T-helper 2 cell treated with Interferon-gamma antibody and Interleukin-4, amounts not matched to agents 5 μg/mL and 100 μg/mL, for 36 hours (primary cell): ENCODE measurements at places on chromosomes 5 and 9.

GRCh38 chr9:137021979-137022661 is 5.9 kb downstream of the ABCA2 start:
- H3K4me3 ChIP-seq = no peak overlapping the region
- no peaks in the 10 kb centered on the region for H3K27me3 ChIP-seq
- no peak overlapping the region for H3K27ac ChIP-seq
- no peaks in the 10 kb centered on the region for H3K36me3 ChIP-seq
- H3K4me1 ChIP-seq = peaks cover 3% of the 10 kb centered on the region
- DNase-seq = peak; percentile 75

GRCh38 chr9:6910032-6910431 is 152.3 kb downstream of the KDM4C start:
- DNase-seq = no peak
- H3K36me3 ChIP-seq = peaks cover 2% of the 10 kb centered on the region
- no peaks in the 10 kb centered on the region for H3K27me3 ChIP-seq

DNA sequence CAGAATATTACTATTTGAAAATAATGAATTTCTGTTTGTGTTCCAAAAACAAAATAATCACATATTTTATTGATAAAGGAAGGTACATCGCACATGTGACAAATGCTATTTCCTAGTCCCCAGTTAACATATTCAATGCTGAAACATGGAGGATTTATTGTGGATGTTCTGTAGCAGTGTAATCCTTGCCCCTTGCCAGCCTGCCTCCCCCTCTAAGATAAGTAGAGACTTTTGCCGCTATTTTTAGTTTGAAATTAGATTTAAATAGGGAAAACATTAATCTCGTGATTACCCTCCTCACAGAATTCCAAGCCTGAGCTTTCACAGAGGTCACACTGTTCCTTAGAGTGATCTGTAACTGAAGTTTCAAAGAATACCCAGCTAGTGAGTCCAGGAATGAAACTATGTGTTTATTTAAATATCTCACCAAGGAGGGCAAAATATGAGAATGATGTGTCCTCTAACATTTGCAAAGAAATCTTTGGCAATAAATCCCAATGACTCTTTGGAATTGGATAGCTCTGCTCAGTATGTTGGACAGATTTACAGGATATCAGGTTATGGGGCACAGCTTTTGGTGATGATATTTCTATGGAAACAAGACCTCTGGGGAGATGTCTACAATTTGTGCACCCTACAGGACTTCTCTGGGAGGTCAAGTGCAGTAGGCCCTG is 17.3 kb downstream of the CTXN3 start:
- H3K4me1 ChIP-seq = no peaks in the 10 kb centered on the region
- no peak overlapping the region for H3K27ac ChIP-seq
- no peaks in the 10 kb centered on the region for H3K36me3 ChIP-seq
- no peak for DNase-seq
- H3K27me3 ChIP-seq = no peaks in the 10 kb centered on the region
- H3K4me3 ChIP-seq = no peak overlapping the region

DNA sequence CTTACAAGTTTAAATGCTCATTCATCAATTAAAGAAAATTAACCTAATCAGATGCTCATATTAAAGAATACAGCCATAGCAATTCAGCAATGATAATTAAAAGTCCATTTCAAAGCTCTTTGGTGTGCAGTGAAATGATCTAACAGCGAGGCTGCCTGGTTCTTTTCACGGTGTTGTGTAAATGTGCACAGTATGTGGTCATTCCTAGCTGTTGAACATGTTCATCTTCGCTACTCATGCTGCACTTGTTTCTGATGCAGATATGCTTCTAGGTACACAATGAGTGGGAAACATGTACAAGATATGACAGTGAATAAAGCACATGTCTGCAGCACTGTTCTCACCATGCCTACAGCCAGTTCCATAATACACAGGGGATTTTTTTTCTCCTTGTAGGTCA is 163.5 kb downstream of the NR2F1-AS1 start:
- H3K4me1 ChIP-seq = no peaks in the 10 kb centered on the region
- H3K27ac ChIP-seq = no peak overlapping the region
- no peak overlapping the region for H3K4me3 ChIP-seq
- no peaks in the 10 kb centered on the region for H3K36me3 ChIP-seq

DNA sequence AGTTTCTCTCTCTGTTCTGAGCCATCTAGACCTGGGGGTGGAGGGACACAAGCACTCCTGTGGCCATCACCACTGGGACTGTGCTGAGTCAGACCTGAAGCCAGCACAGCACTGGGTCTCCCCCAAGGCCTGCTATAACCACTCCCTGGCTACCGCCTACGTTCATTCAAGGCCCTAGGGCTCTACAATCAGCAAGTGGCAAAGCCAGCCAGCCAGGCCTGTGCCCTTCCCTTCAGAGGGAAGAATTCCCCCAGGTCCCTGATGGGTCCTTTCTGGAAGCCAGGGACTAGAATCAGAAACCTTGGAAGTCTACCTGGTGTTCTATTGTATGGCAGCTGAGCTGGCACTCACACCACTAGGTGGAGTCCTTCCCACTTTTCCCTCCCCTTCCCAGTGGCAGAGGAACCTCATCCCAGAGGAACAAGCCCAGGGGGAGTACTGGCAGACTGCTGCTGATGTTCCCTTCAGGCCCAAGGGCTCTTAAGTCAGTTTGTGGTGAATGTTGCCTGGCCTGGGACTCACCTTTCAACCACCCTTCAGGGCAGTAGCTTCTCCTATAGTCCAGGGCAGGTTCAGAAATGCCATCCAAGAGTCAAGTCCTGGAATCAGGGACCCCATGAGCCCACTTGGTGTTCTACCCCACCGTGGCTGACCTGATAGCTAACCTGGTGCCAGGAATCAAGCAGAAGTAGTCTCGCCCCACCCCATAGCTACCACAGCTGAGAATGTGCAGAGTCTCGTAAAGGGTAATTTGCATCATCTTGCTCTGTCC is 20.0 kb downstream of the JMY start:
- no peaks in the 10 kb centered on the region for H3K4me1 ChIP-seq
- no peak overlapping the region for H3K4me3 ChIP-seq

DNA sequence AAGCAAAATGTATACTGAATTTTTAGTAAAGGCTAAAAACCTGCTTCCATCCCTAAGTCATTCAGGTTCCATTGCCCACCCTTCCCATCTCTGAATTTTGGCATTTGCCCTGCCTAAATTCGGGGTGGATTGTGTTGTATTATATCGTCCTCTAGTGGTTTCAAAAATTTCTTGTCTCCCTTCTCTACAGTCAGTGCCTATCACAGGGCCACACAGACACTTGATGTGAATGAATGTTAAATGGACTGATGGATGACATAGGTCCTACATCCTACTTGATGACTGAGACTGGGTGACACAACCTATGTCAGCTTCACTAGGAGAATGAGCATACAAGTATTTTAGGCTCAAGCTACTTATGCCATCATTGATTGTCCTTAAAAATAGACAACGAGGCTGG is 45.6 kb upstream of the SLC30A5 start:
- H3K27me3 ChIP-seq = no peaks in the 10 kb centered on the region
- no peak overlapping the region for H3K27ac ChIP-seq
- no peaks in the 10 kb centered on the region for H3K4me1 ChIP-seq
- H3K4me3 ChIP-seq = no peak overlapping the region
- no peak for DNase-seq

- H3K4me3 ChIP-seq = peak overlapping the region; percentile 70
- peaks cover 3% of the 10 kb centered on the region for H3K27me3 ChIP-seq
- no peaks in the 10 kb centered on the region for H3K36me3 ChIP-seq
- peaks cover 19% of the 10 kb centered on the region for H3K4me1 ChIP-seq
- H3K27ac ChIP-seq = no peak overlapping the region
These were observed 20.1 kb downstream of the CXXC5 start for GRCh38 chr5:139668064-139668880.

GRCh38 chr5:72183101-72183520 is 75.8 kb downstream of the MAP1B start:
- no peaks in the 10 kb centered on the region for H3K4me1 ChIP-seq
- no peaks in the 10 kb centered on the region for H3K36me3 ChIP-seq
- H3K4me3 ChIP-seq = no peak overlapping the region
- peaks cover 43% of the 10 kb centered on the region for H3K27me3 ChIP-seq
- DNase-seq = no peak

DNA sequence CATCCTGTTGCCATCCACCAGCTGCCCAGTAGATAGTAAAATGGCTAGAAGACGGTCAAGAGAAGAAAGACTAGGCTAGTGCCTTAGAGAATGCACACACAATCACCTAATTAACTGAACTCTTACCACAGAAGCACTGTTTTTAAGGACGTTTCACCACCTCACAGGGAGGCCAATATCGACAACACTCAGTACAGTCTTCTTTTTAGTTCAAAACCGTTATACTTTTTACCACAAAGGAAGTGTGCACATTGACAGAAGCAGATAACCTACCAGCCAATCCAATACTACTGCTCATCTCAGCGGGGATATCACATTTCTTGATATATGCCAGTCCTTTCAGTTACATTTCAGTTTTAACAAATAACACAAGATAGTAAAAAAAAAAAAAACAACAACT is 122.3 kb downstream of the GNAQ start:
- H3K36me3 ChIP-seq = peaks cover 58% of the 10 kb centered on the region
- DNase-seq = peak; percentile 45
- H3K4me3 ChIP-seq = peak overlapping the region; percentile 84
- H3K27me3 ChIP-seq = no peaks in the 10 kb centered on the region
- H3K4me1 ChIP-seq = peaks cover 66% of the 10 kb centered on the region
- H3K27ac ChIP-seq = peak overlapping the region; percentile 96

DNA sequence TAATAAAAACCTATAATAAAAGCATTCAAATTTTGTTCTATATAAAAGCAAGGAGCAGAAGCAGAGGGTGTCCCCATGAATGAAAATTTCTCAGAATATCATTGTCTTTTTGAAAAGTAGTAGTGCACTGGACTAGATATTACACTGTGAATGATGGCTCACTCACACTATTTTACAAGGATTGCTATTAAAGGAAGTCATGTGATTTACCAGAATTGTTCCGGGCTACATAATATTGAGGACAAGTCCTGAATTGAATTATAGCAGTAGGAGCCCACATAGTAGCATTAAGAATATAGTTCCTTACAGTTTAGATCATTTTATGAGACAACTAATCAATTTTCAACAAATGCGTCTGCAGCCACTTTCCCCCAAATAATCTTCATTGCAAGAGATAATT is 7.7 kb upstream of the TLE4 start:
- peaks cover 5% of the 10 kb centered on the region for H3K4me1 ChIP-seq
- DNase-seq = no peak
- H3K27ac ChIP-seq = no peak overlapping the region
- peaks cover 22% of the 10 kb centered on the region for H3K27me3 ChIP-seq

- no peaks in the 10 kb centered on the region for H3K4me1 ChIP-seq
- H3K27me3 ChIP-seq = peaks cover 5% of the 10 kb centered on the region
- no peak overlapping the region for H3K27ac ChIP-seq
- no peaks in the 10 kb centered on the region for H3K36me3 ChIP-seq
- H3K4me3 ChIP-seq = no peak overlapping the region
- DNase-seq = no peak
These were observed 36.9 kb downstream of the KIF4B start for GRCh38 chr5:155050384-155051019.

DNA sequence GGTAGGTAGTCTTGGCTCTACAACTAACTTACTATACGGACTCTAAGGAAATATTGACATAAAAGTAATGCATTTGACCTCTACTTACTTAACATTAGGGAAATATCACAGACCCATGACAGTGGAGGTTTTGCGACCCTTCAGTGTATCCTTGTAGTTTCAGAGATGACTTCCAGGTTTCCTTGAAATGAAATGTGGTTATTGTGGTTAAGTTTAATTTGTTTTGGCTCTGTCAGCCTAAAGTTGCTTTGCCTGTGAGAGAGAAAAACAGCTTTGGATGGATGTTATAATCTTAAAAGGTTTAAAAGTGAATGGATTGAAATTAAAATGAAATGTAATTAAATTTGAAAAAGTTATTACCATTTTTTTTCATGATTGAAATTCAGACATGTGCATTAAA is 42.9 kb downstream of the LRRTM2 start:
- H3K4me1 ChIP-seq = peaks cover 5% of the 10 kb centered on the region
- no peak overlapping the region for H3K4me3 ChIP-seq
- peaks cover 3% of the 10 kb centered on the region for H3K36me3 ChIP-seq
- no peak for DNase-seq
- H3K27me3 ChIP-seq = no peaks in the 10 kb centered on the region
- no peak overlapping the region for H3K27ac ChIP-seq

GRCh38 chr5:68170826-68171558 is 44.6 kb upstream of the PIK3R1 start:
- no peak for DNase-seq
- H3K4me1 ChIP-seq = no peaks in the 10 kb centered on the region

- no peaks in the 10 kb centered on the region for H3K4me1 ChIP-seq
- no peaks in the 10 kb centered on the region for H3K27me3 ChIP-seq
- H3K36me3 ChIP-seq = no peaks in the 10 kb centered on the region
- DNase-seq = no peak
- no peak overlapping the region for H3K27ac ChIP-seq
These were observed 298.8 kb downstream of the ASTN2 start for GRCh38 chr9:117116084-117116483.

DNA sequence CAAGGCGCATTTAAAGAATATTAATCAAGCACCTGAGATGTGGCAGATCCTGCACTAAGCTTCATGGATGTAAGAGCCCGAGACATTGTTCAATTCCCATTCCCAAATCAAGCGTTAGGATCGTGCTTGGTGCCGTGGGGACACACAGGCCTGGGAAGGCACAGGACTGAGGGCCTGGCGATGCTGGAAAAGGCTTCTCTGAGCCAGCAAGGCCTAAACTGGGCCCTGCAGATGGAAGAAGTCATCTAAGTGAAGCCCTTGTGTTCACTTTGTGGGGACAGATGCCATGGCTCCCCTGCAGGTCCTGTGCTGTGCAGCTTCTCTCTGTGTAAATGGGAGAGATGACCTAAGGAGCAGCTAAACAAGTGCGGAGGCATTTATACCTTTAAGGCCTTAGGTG is 83.9 kb downstream of the LIFR start:
- H3K36me3 ChIP-seq = no peaks in the 10 kb centered on the region
- H3K27me3 ChIP-seq = peaks cover 25% of the 10 kb centered on the region
- H3K4me1 ChIP-seq = no peaks in the 10 kb centered on the region
- DNase-seq = no peak

DNA sequence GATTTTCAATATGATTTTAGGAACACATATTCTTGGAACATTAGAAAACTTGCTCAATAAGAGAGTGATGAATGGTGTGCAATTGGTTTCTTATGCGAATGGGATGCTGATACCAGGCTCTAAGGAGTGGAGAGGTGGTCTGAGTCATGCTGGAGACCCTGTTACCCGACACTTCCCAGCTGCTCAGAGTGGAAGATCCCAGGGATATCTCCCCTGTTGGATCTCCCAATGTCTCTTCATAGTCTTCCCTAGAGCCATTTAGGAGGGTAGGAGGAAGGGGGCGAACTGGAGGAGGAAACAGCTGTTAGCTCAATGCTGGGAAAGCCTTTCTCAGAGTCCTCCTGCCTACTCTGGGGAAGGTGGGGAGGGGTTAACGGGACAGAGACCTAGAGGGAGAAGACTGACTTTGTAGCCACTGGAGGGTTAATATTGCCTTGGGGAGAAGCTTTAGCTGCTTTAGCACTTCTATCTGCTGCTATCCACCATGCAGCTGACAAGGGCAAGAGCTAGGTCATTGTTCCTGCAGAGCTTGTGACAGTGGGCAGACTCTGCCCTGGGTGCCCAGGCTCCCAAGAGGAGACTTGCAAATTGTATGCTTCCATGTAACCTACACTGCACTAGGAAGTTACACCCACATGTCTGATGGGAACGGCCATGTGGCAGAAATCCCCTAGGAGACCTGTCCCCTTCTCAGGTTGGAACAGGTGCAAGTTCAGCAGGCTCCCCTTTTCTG is 301.0 kb downstream of the GADD45G start:
- H3K36me3 ChIP-seq = no peaks in the 10 kb centered on the region
- no peak for DNase-seq
- peaks cover 57% of the 10 kb centered on the region for H3K27me3 ChIP-seq
- no peak overlapping the region for H3K27ac ChIP-seq
- H3K4me3 ChIP-seq = no peak overlapping the region
